ENCODE measurements at places on chromosomes 6 and 20.

DNA sequence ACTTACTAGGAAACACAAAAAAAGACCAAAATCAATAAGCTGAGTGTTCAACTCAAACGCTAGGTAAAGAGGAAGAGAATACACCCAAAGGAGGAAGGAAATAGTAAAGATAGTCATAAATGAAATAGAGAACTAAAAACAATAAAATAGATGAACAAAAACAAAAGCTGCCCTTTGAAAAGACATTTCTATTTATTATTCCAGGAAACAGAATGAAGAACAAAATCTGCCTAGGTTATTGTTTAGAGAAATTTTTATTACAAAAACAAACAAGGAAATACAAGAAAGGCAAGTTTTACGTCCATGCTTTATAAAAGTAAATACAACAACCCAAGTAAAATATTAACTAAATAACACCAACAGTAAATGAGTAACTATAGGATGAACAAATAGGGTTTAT lies 20.1 kb downstream of the HLA-DMB start:
- DNase-seq, result no peak

DNA sequence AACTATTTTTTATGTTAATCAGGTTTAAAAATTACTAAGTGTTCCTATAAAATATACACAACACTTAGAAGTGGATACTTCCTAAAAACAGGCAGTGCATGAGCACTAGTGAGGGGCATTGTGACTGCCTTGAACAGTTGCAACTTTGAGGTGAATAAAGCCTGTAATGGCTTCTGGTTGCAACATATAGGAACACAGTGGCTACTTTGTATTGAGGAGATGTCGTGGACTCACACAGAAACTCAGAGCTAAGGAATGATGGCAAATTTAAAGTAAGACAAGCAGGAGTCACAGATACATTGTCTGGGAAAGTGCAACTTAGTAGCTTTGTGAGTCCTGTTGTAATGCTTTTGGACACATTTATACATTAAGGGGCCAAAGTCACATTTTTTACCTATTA lies 861 bp upstream of the HLA-A start:
- no peak for DNase-seq

DNA sequence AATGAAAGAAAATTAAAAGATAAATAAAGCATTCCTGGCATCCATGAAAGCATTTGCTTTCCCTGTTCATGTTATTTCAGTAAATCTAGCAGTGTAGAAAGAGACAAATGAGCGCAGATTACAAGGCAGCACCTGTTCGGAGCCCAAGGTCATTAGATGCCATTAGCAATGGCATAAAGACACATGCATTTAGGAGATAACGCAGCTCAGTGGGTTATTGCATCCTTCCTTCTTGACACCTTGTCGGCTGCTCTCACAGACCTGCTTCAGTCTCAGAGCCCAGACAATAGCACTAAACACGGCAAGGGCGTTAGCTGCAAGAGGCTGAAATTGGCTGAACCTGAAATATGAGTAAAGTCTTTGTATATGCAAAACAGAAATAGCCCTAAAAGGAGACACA lies 140.3 kb downstream of the ATXN1 start:
- no peak for DNase-seq

DNA sequence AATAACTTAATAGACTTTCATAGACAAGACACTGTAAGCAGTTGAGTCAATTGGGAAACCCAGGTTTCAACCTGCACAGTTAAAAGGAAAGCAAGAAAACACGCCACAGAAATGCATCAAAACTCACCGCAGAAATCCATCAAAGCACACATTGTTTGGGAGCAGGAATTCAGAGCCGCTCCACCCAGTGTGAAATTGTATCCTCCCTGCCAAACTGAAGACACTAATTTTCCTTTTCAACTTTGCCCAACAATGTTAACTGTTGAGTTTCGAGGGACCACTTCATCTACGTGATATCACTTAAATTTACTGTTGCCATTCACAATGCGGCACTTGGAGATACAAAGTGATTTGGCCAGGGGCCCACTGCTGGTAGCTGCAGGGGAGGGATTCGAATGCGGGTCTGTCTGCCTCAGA lies 92.7 kb downstream of the DACT2 start:
- no peak for DNase-seq

DNA sequence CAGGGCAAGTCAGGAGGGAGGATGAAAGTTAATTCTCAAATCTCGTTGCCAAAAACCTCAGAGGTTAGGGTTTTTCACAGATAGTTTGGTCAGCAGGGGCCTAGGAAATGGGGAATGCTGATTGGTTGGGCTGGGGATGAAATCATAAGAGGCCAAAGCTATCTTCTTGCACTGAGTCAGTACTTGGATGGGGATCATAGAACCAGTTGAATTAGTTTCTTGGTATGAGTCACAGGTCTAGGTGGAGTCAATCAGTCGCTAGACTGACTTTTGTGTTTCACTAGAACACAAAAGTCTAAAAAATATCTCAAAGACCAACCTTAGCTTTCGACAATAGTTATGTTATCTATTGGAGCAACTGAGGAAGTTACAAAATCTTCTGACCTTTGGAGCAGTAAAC lies 368.5 kb downstream of the TBC1D32 start:
- DNase-seq, result no peak

DNA sequence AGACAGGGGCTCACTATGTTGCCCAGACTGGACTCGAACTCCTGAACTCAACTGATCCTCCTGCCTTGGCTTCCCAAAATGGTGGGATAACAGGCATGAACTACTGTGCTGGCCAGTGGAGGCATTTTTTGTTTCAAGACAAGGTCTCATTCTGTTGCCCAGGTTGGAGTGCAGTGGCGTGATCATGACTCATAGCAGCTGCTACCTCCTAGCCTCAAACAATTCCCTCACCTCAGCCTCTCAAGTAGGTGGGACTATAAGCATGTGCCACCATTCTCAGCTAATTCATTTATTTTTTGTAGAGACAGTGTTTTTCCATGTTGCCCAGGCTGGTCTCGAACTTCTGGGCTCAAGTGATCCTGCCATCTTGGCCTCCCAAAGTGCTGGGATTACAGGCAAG lies 17.2 kb downstream of the ENPP3 start:
- DNase-seq, result no peak

GRCh38 chr6:25341203-25341552 lies 62.0 kb downstream of the CARMIL1 start:
- DNase-seq, result no peak

All from NCI-H2107 (cell line).